A673 (cell line): ENCODE measurements at places on chromosomes 4 and X. TPM values are rescaled to one million over a fixed set of nuclear protein-coding genes. Genes with fewer than 3 reads are reported as not detected.
A peak's percentile ranks its signal among the peaks of the same experiment; 100 is the strongest.

DNA sequence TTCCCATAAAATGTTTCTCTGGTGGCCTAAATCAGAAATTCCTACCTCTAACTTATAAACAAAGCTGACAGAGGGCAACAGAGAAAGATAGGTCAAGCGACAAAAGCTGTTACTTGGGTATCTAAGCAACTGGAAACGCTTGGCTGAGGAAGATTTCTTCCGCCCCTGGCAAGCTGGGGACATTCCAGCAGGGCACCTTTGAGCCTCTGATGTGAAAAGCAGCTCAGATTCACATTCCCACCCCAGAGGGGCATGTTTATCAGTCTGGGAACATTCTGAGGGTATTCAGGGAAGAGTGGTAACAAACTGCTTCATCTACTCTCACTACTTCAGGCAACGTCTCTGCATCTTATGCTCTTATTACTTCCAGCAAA lies 3.5 kb upstream of the CDS1 start:
- no peak for DNase-seq

DNA sequence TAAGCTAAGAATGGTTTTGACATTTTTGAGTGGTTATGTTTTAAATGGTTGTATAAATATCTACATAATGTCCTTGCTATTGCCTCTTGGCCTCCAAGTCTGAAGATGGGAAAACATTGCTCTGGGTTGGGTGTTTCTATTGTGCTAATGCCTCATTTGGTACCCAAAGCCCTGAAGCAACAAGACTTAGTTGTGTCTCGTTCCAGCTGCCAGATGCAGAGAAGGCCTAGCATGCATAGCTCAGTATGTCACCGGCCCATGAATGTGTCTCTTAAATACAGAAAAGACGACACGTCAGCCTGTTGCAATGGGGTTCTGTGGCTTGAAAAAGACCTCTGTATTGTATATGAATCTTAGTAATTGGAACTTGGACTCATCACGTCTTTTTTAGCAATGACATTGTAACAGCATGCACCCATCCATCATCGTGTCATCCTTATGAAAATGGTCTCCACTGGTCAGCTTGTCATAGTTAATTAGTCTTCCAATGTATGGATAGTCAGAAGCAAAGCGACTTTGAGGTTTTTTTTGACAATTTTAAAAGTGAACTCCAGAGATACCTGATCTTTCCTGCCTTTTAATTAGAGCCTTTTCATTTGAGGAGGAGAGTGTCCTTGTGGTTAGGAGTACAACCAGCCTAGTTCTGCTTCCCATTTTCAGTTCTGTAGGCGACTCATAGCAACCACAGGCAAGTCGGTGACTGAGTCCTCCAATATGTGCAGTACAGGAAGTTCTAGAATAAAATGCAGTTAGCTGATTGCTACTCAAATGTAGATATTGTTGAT lies 126.4 kb upstream of the GATB start:
- DNase-seq = no peak

CASK gene
- total RNA-seq = 33.5 and 36.3 TPM in 2 replicates

DNA sequence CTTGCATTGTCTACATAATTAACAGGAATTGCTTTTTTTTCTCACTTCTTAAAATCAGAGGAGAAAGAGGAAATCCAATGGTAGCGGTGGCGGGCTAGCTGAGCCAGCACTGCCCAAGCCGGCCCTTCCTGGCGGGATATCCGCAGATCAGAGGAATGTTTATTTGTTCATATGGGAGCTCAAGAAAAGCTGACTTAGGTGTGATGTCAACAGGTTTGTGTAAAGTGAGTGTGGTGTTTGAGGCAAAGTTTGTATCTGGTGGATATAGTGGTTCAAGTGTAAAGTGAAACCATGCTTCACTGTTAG lies 466 bp upstream of the SLC39A8 start:
- no peak for DNase-seq

GAGE2A gene
- total RNA-seq = not detected in 2 replicates

DNA sequence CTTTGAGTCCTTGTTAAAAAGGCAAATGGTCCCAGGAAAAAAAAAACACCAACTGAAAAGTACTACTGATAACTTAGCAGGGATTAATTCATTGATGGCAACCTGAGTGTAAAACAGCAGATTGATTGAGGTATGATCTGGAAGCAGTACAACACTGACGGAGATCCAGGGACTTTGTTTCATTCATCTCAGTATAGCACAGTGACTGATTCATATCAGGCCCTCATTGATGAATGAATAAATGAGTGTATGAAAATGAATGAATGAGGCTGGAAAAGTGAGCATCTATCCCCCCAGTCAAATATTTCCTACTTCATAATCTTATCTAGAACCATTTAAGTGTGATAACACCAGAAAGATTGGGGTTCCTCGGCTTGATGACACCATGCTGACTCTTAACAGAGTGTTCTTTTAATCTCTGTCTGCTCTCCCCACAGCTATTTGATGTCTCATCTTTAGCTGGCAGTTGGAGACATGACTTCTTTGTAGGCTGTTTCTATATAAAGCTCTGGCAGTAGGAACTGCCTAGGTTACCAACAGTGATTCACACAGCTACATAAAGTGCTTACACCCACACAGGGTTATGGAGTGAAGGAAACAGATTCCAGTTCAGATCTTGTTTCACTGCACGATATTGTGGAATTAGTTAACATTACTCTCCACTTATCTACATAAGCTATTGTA lies 18.6 kb upstream of the RNF128 start:
- DNase-seq = peak; percentile 7

HSFX2 gene
- total RNA-seq = not detected in 2 replicates

RIBC1 gene
- 0.68 and 1.0 TPM in 2 replicates for total RNA-seq

DNA sequence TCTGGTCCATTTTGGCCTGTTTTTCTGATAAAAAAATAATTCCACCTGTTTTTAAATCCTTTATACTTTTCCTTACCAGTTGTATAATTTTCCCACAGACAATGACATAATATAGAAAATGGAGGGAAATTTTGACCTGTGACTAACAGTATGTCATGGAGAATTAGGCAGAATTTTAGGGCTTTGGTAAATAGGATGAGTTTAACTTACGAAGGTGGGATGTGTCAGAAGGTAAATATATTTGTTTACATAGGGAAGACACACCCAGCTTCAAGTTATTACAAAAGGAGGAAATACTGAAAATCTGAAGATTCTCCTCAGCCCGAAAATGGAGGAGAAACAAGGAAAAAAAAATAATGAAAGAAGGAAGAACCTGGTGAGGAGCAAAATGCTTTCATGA lies 64.6 kb upstream of the PPP3CA start:
- no peak for DNase-seq

DNA sequence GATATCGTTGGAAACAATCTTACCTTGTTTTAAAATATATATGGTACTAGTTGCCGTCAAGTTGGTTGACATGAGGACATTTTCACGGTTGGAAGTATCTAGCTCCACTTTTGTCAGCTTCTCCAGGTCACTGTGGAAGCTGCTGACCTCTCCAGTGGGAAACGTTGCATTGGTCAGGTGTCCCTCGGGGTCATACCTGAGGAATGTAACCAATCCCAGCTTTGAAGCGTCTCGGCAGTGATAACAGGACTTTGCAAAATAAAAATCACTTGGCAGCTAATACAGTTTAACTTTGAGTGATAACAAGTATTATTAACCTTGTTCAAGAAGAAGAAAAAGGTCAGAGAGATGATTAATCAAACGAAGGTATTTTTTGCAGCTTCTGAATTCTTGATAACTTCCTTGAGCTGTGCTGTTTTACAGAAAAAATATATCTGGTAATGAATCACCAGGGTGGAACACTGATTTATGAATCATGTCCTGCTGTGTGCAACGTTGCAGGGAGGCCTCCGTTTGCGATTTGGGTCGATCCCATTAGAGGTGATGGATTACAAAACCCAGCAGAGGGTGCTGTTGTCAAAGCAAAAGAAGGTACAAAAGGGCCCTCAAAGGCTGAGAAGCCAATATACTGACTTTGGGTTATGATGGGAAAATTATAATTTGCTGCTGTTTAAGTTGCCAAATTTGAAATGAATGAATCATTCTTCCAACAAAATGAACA lies 60.1 kb downstream of the SH2D1A start:
- DNase-seq = peak; percentile 85

DNA sequence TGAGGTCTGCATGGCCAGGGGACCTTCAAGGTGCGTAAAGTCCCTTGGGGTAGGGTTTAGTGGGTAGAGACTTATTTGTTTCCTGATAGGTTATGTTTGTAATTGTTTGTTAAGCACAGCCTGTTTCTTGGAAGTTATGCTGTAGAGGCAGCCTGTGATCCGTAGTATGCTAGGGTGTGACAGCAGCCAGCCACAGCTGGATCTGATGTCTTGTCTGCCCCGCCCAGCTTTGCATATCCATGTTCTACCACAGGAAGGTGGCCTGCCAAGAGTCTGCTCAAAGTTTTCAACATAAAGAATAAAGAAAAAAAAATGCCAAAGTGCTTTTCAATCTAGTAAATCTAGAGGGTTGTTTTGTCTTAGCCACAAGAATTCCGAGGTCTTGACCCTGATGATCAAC lies 19.1 kb upstream of the PRRG3 start:
- DNase-seq = no peak

GRCh38 chr4:56308384-56308783 lies 78.9 kb downstream of the AASDH start:
- no peak for DNase-seq

BEX1 gene
- total RNA-seq = 104 and 105 TPM in 2 replicates

DNA sequence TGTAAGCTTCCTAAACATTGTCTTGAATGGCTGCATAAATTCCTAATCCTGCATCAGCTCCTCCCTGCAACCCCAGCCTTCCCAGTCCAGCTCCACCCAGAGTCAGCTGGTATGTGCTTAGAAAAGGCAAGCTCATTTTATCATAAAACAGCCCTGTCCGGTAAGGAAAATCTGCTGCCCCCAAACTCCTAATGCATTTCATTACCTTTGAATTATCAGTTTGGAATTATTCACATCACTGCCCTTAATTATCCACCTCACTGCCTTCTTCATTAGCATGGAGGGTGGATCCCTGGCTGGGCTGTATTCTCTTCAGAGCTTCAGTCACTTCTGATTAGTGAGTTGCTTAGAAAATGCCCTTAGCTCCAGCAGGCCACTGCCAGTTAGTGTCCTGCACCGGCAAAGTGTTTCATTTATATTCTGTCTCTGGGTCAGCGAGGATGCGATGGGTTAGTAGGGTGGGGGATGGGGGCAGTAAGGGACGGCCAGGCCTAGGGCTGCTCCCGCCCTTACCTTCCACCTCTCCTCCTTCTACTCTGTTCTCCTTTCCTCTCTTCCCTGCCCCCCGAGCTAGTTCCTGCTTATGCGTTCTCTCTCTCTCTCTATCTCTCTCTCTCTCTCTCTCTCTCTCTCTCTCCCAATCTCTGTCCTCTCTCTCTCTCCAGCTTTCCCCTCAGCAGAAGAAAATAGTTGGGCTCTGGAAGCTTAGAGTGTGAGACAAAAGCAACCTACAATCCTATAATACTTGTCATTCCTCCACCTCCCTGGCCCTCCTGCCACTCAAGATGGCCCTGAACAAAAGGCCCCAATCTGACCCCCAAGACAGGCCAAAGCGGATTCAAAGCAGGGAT lies 174.8 kb upstream of the KLF3 start:
- DNase-seq = peak; percentile 15

DNA sequence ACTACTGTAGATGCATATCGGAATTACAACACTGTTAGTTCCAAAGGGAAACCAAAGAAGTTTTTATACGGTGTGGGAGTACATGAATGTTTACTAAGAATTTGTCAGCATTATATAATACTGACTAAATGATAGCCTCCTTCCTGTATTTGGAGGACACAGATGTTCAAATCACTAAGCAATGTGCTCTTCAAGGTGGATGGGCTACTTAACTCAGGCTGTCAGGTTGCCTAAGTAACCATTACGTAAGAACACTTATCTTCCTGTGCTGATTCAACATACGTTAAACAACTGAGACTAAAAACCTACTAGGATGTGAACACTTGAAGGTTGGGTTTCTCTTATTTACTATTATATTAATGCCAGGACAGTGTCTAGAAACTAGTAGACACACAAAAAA lies 81.9 kb upstream of the HPGD start:
- peak; percentile 5 for DNase-seq

GRCh38 chr4:73028621-73029020 lies 40.9 kb downstream of the COX18 start:
- DNase-seq = no peak

DNA sequence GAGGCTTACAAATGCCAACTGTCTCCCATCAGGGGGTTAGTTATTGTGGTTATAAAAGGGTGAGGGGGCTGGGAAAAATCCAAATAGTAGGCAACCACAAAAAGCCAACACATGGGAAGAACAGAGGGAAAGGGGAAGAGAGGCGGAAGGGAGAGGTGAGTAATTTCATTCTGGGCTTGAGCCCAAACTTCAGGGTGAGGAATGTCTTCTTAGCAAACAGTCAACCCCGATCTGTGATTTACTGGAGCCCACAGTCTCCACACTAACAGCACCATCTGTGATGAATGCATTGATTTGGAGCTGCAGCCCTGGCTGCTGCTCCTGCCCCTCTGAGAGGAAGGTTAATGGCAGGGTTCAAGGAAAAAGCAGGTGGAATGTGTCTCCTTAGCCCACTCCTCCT lies 162.2 kb upstream of the GPR101 start:
- DNase-seq = no peak

GRCh38 chrX:98514032-98514431 lies 1630.3 kb downstream of the RPA4 start:
- DNase-seq = no peak

DNA sequence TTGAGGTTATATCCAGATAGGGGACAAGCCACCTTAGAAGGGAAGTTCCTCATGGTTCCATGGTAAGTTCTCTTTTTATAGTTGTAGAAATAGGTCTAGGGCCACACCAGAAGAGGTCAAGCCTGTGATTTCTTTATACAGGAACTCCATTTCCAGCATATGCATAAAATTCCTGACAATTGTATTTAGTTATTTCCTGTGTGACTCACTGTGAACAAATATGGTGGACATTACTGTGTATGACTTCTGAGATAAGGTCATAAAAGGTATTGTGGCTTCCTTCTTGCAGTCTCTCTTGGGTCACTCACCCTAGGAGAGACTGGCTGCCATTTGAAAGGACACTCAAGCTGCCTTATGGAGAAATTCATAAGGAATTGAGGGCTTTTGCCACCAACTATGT lies 2.2 kb upstream of the C4orf36 start:
- no peak for DNase-seq

DNAJB14 gene
- 33.5 and 36.4 TPM in 2 replicates for total RNA-seq

- no peak for DNase-seq
Observed at GRCh38 chr4:154427149-154427548, 64.5 kb downstream of the DCHS2 start.

GRCh38 chr4:56575820-56576429 lies 70.3 kb downstream of the ARL9 start:
- DNase-seq = no peak

DNA sequence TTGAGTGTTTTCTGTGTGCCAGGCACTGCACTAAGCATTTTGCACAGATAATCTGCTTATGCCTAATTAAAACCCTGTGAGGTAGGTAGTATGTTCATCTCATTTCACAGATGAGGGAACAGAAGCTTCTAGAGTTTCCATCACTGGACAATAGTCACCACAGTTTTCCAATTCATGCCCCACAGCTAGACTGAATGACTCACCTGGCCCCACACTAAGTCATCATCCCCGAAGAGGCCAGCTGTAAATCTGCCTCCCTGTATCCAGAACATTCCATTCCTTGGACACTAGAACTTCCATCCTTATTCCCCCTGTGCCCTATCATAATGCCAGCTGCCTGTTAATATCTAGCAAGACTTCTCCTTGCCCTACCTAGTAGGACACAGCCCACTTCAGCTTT lies 40.9 kb upstream of the NYX start:
- no peak for DNase-seq

- DNase-seq = no peak
Observed at GRCh38 chr4:182289809-182290208, 46.6 kb downstream of the TENM3 start.

SEPSECS gene
- 11.6 and 12.9 TPM in 2 replicates for total RNA-seq

PDGFC gene
- total RNA-seq = 28.0 and 32.6 TPM in 2 replicates

PF4V1 gene
- total RNA-seq = not detected in 2 replicates

SMIM10 gene
- total RNA-seq = not detected in 2 replicates

GRCh38 chrX:150165776-150166610 lies 197.1 kb upstream of the MAMLD1 start:
- DNase-seq = no peak

HS3ST1 gene
- total RNA-seq = not detected in 2 replicates
